Activated naive CD8-positive, alpha-beta T cell treated with anti-CD3 and anti-CD28 coated beads, Interleukin-2, amount 50 U/mL, for 24 hours (primary cell): ENCODE measurements at places on chromosomes 5 and 9.

DNA sequence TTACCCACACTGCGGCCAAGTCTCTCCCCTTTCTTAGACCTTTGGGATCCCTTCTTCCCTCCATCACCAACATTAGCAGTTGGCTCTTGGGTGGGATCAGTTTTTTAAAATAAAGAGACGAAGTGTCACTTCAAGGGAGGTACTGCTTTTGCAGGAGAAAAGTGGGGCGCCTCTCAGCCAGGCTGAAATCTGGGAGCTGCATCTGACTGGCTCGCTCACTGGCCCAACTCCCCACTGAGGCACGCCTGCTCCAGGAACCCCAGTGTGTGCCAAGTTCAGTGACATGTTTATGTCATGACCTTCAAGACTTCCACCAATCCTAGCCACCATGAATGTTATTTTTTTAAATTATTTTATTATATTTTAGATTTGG, 130.5 kb downstream of the MVB12B start:
- no peak overlapping the region for H3K4me3 ChIP-seq
- H3K27me3 ChIP-seq = no peaks in the 10 kb centered on the region
- DNase-seq = no peak
- H3K4me1 ChIP-seq = no peaks in the 10 kb centered on the region
- H3K36me3 ChIP-seq = no peaks in the 10 kb centered on the region

- peak; percentile 15 for DNase-seq
- H3K4me1 ChIP-seq = peaks cover 13% of the 10 kb centered on the region
- H3K27ac ChIP-seq = no peak overlapping the region
- no peaks in the 10 kb centered on the region for H3K36me3 ChIP-seq
These were observed 12.3 kb downstream of the F2RL1 start for GRCh38 chr5:76831110-76831452.

DNA sequence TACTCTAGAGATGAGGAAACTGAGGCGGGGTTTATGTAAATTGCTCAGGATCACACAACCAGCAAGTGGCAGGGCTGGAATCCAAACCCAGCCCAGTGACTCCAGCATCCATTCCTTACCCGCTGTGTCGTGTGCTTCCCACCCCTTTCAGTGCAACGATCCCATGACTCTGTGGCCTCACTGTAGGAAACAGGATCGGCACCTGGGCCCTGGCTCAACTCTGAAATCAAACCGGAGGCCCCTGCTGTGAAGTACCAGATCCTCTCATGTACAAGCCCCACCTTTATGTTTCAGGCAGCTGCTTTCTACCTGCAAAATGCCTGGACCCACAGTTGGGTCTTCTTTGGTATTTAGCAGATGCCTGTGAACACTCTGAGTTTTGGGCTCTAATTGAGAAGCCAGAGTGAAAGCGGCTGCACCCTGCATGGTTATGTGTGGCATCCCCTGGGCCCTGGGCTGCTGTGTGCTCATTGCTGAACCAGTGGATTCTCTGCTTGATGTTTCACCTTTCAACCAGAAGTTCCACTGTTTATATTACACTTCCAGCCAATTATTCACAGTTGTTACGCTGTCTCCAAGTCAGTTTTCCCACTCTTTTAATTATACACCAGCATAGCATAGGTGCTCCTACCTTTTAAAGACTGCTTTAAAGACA, 36.7 kb downstream of the ABLIM3 start:
- DNase-seq = no peak
- H3K4me1 ChIP-seq = peaks cover 10% of the 10 kb centered on the region
- no peak overlapping the region for H3K27ac ChIP-seq

DNA sequence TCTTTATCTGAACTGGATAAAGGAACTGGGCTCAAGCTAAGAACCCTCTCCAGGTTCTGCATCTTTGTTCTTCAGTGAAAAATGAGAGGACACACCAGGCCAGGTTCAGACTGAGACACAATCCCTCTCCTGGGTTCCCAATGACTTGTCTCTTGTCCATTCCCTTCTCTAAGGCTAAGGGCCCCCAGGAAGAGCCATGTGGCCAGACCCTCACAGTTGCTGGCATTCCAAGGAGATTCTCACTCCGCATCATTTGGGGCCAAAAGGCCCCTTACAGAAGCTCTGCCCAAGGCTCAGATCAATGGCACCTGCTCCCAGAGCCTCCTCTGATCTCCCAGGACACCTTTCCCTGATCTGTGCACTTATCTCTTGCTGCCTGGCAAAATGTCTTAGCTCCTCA, 4.9 kb downstream of the IL4 start:
- no peak overlapping the region for H3K4me3 ChIP-seq
- no peak overlapping the region for H3K27ac ChIP-seq
- no peaks in the 10 kb centered on the region for H3K36me3 ChIP-seq
- H3K4me1 ChIP-seq = peaks cover 24% of the 10 kb centered on the region
- DNase-seq = no peak

GRCh38 chr9:37540634-37541033, 35.5 kb downstream of the FBXO10 start:
- peaks cover 7% of the 10 kb centered on the region for H3K36me3 ChIP-seq
- H3K4me1 ChIP-seq = peaks cover 9% of the 10 kb centered on the region
- H3K27ac ChIP-seq = no peak overlapping the region
- H3K27me3 ChIP-seq = no peaks in the 10 kb centered on the region
- no peak overlapping the region for H3K4me3 ChIP-seq

DNA sequence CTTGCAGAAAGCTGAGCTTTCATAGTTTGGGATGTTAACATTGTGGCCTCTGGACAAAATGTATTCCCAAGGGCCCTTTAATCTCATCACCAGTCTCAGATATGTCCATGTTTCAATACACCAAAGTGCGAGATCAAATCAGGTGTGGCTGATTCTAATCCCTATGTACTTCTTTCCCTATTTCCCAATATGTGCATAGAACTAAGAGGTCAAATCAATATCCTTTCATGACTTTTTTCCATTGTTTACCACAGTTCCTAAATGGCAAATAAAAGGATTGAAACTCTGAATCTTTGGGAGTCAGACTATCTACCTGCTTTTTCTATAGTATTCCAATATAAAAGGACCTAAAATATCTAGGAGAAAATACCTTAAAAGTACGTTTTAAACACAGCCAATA, 105.0 kb downstream of the FBXO38 start:
- DNase-seq = no peak
- no peak overlapping the region for H3K27ac ChIP-seq
- H3K4me3 ChIP-seq = no peak overlapping the region
- peaks cover 2% of the 10 kb centered on the region for H3K4me1 ChIP-seq

DNA sequence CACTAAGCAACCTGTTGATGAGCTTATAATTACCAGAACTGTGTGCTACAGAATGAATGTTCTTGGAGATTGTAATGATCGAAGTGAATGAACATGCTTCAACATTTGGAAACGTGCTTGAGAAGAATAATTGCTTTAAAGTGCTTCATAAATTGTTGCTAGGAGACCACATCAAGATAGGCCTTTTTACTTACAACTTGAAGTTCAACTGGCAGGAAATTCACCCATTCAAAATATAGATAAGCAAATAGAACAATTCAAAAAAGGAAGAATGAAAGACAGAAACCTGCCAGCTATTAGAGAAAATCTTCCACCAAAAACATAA, 38.0 kb upstream of the SLC44A1 start:
- DNase-seq = no peak
- H3K36me3 ChIP-seq = no peaks in the 10 kb centered on the region
- peaks cover 2% of the 10 kb centered on the region for H3K27me3 ChIP-seq
- H3K4me3 ChIP-seq = no peak overlapping the region

- H3K27me3 ChIP-seq = peaks cover 7% of the 10 kb centered on the region
- no peaks in the 10 kb centered on the region for H3K36me3 ChIP-seq
- no peak overlapping the region for H3K27ac ChIP-seq
These were observed 381.9 kb downstream of the CDK5RAP2 start for GRCh38 chr9:120198027-120198426.

DNA sequence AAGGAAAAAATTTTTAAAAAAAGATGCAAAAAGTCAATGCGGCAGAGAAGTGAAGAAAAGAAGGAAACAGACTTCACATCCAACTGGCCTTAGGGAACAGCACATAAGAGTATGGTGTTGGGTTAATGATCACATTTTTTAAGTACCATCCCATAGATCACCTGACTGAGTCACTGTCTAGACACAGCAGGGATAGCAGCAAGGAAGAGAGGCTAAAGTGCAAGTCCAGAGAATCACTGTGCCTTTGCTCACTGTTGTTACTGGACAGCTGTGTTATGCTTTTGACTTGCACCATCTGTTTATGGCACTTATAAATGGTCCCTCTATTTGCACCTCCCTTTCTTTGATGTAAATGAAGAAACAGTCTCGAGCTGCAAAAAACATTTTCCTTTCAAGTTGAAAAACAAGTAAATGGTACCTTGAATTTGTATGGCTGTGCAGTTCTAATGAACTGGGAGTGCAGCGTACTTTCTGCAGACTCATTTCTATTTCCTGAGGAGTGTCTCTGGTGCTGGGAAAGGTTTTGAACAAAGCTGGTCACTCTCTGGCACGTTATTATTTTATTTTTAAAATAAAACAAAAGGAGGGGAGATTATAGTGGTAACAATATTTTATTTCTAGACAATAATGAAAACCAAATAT, 84.2 kb downstream of the TRPM6 start:
- no peaks in the 10 kb centered on the region for H3K4me1 ChIP-seq
- H3K36me3 ChIP-seq = no peaks in the 10 kb centered on the region
- H3K4me3 ChIP-seq = no peak overlapping the region
- no peak for DNase-seq
- H3K27me3 ChIP-seq = peaks cover 12% of the 10 kb centered on the region
- H3K27ac ChIP-seq = no peak overlapping the region

GRCh38 chr9:88536023-88536324, 996 bp downstream of the NXNL2 start:
- no peak overlapping the region for H3K27ac ChIP-seq
- no peak for DNase-seq
- H3K4me1 ChIP-seq = peaks cover 18% of the 10 kb centered on the region
- H3K36me3 ChIP-seq = no peaks in the 10 kb centered on the region

- H3K4me1 ChIP-seq = peaks cover 40% of the 10 kb centered on the region
- no peak overlapping the region for H3K4me3 ChIP-seq
- DNase-seq = no peak
- H3K36me3 ChIP-seq = no peaks in the 10 kb centered on the region
These were observed 321.6 kb upstream of the CD180 start for GRCh38 chr5:67518227-67518626.

GRCh38 chr5:145637396-145637795, 197.7 kb downstream of the PRELID2 start:
- H3K27ac ChIP-seq = no peak overlapping the region
- no peaks in the 10 kb centered on the region for H3K27me3 ChIP-seq
- no peaks in the 10 kb centered on the region for H3K36me3 ChIP-seq
- DNase-seq = no peak
- H3K4me1 ChIP-seq = no peaks in the 10 kb centered on the region

- H3K4me3 ChIP-seq = no peak overlapping the region
- H3K4me1 ChIP-seq = no peaks in the 10 kb centered on the region
- H3K36me3 ChIP-seq = no peaks in the 10 kb centered on the region
- DNase-seq = no peak
These were observed 216.3 kb downstream of the GADD45G start for GRCh38 chr9:89821081-89821480.

GRCh38 chr5:169265888-169266287, 35.1 kb downstream of the SLIT3 start:
- H3K27ac ChIP-seq = no peak overlapping the region
- no peaks in the 10 kb centered on the region for H3K36me3 ChIP-seq
- H3K4me1 ChIP-seq = no peaks in the 10 kb centered on the region
- no peak for DNase-seq

DNA sequence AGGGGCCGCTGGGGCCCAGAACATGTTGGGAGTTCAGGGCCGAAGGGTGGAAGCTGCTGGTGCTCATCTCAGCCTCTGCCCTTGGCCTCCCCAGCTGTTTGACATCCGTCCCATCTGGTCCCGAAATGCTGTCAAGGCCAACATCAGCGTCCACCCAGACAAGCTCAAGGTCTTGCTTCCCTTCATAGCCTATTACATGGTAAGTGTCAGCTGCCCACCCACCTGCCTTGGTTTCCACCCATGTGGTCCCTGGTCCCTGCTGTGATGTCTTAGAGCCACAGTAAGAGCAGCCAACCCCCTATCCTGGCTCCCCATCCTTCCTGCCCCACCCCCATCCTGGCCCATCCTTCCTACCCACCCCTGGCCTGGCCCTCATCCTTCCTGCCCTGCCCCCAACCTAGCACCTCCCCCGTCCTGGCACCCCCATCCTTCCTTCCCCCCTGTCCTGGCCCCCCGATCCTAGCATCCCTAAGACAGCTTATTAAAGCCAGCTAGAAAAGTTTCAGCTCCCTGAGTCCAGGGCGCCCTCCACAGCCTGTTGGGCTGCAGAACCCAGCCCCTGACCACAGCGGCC, 9.7 kb upstream of the CEL start:
- H3K36me3 ChIP-seq = peaks cover 32% of the 10 kb centered on the region
- H3K27ac ChIP-seq = no peak overlapping the region
- peaks cover 10% of the 10 kb centered on the region for H3K4me1 ChIP-seq
- no peaks in the 10 kb centered on the region for H3K27me3 ChIP-seq
- DNase-seq = no peak
- no peak overlapping the region for H3K4me3 ChIP-seq
